ENCODE measurements at places on chromosomes 3 and 15.

DNA sequence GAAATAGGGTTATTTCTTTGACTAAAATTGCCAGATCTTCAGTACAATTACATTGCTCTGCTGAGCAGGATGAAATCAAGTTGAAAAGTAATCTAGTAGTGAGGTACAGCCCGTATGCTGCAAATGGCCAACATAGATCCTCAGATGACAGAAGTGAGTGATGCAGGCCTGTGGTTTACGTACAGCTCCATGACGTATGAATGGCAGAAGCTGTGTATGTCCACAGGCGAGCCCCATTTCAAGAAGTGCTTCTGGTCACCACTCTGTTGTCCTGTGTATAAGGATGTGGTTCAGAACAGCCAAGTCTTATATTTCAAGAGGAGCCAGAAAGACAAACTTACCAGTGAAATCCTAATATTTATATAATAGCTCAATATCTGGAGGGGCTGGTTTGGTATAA, 9.2 kb downstream of the CD86 start:
- no peak for DNase-seq

DNA sequence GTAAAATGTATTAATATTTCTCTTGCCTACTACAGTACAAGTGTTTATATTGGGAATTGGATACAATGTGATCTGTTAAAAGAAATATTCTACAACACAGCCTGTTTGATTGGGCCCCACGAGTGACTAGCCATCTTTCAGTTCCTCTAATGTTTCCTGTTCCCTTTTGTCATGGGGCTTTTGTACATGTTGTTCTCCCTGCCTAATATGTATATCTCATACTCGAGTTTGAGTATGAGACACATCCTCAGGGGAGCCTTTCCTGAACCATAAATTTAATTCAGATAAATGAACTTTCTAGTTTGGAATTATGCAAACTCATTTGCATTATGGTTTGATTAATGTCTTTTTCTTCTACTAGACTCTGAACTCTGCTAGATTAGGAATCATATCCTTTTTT, 65.5 kb downstream of the MEF2A start:
- no peak for DNase-seq

DNA sequence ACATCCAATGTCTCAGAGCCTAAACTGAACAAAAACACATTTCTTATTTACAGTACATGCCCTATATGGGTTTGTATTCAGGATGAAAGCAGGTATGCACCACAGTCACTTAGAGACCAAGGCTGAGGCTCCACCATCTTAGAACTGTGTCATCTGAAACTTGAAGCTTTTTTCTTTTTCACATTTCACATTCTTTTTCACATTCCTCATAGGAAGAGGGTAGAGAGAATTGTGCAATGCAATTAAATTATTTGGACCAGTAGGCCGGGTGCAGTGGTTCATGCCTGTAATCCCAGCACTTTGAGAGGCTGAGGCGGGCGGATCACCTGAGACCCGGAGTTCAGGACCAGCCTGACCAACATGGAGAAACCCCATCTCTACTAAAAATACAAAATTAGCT, 591.0 kb downstream of the MECOM start:
- no peak for DNase-seq

- DNase-seq, result no peak
Observed at GRCh38 chr3:189724356-189724755, 93.2 kb downstream of the TP63 start.

DNA sequence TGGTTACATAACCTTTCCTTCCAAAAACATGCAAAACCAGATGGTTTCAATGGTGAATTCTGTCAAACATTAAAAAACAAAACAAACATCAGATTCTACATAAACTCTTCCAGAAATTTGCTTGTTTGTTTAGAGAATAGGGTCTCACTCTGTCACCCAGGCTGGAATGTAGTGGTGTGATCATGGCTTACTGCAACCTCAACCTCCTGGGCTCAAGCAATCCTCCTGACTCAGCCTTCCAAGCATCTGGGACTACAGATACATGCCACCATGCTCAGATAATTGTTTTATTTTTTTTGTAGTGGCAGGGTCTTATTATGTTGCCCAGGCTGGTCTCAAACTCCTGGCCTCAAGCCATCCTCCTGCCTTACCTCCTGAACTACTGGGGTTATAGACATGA, 36.1 kb downstream of the FBXL2 start:
- no peak for DNase-seq

DNA sequence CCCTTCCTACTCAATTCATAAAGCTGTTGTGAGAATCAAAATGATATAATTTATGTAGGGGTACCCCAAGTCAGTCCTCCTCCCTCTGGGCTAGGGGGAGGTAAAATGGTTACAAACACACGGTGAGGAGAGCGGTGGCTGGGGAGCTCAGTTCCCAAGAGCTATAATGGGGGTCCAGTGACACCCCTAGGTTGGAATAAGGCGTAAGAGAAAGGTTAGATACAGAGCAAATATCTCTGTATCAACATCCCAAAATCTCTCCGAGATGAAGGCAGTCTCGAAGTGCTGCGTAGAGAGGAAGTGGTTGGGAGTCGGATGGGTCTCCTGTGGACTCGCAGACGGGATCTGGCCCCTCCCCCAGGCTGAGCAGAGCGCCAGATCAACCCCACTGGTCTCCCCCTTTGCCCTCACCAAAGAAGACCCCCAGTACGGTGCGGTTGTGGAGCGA, 1.8 kb downstream of the DUOX2 start:
- no peak for DNase-seq

- DNase-seq, result no peak
Observed at GRCh38 chr3:170523248-170523647, 62.6 kb downstream of the SLC7A14 start.

DNA sequence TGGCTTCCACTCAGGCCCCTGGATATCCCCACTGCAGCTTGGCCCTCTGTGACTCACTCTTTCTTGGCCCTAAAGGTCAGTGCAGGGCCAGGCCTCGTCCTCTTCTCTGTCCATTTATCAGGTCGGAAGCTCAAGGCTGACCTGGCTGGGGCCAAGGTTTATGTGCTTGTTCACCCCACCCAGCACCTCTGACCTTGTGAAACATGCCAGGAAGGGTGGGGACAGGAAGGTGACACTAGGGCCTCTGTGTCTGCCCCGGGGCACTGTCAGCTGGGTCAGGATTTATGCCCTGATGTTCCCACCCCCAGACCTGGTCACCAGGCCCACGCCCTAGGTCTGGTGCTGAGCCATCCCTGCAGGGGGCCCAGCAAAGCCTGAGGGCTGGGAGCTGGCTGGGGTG, 103.8 kb downstream of the FBLN2 start:
- DNase-seq, result no peak

GRCh38 chr3:149908424-149908957, 62.2 kb downstream of the PFN2 start:
- no peak for DNase-seq

DNA sequence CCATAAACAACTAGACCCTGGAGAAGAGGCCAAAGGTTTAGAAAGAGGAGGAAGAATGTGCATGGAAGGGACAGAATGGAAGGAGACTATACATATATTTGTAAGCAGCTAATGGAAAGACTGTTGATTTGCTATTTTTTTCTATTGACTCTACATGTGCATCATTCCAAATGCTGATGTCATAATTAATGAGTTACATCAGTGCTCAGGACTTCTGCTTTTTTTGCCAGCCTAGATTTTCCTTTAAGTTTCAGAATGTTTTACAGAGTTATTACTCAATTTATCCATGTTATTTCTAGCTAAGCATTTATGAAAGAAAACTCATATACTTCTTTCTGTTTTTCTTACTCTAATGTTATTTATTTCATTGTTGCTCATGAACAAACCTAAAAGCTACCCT, 62.6 kb upstream of the VGLL3 start:
- no peak for DNase-seq

GRCh38 chr15:67022587-67023105, 42.8 kb upstream of the SMAD3 start:
- DNase-seq, result no peak

Measured in stimulated activated CD8-positive, alpha-beta memory T cell treated with anti-CD3 and anti-CD28 coated beads, Interleukin-7, amount 100 ng/mL, for 1 hour (primary cell).